Ascending aorta (tissue), 2 donors: ENCODE measurements at places on chromosomes 7 and 10.

GRCh38 chr10:127374074-127374680 lies 174.9 kb upstream of the NPS start:
- no peak for DNase-seq

DNA sequence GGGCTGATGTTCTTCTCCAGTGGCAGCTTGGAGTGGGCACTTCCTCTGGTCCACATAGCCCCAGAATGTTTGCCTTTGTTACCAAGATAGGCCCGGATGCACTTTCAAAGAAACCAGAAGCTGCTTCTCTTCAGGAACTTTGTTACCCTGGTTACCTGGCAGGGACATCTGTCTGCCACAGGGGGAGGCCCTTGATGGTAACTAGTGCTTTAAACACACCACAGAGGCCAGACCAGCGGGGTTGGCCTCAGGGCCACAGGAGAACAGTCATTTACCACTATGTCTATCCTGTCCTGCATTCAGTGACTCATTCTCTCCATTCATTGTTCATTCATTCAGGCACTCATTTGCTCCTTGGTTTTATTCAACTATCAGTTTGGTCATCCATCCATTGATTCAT lies 11.9 kb upstream of the PLEKHA1 start:
- no peak for DNase-seq

- no peak for DNase-seq
These were observed 140.6 kb downstream of the ALOX5 start for GRCh38 chr10:45514291-45515270.

DNA sequence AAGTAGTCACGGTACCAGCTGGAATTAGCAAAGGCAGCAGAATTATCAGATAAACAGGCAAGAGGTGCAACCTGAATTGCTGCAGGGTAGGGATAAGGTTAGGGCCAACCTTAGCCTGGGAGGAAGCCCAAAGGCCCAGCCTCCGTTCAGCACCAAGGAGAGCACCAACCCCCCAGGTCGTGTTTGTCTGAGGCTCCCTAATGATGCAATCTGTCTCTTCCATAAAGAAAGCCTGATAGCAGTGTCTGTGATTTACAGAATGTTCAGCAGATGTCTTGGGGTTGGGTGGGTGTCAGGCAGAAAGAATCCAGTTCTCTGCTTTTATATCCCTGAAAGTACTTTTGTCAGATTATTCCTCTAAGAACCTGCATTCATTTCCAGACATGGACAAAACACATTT lies 328.4 kb upstream of the AOAH start:
- no peak for DNase-seq

- DNase-seq = no peak
These were observed 43.1 kb upstream of the DDC start for GRCh38 chr7:50608196-50608906.

DNA sequence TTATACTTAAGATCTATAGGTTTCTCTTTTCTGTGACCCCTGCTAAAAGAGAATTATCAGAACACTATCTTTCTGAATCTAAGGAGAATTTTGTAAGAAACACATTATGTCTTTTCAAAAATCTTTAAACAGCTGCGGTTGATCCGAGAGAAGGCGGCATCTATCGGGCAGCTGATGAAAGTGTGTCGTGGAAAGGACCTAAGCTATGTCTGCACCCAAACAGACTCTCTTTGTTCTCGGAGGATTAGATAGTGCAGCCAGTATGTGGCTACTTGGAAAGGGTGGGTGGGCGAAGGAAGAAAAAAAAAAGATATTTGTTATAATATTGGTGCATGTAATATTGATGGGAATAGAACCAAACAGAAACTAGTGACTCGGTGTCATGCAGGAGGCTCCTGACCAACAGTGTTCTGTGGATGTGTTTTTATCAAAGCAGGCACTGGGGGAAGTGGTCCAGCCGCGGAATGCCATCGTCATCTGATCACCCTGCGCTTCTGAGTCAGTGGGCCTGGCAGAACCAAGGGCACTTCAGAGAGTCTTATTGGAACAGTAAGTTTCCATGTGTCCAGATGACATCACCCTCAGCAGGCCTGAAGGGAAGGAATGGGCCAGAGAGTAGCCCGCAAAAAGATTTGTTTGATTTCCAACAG lies 509.7 kb upstream of the AKR1E2 start:
- DNase-seq = peak; percentile 30
